AG09309 (cell line): ENCODE measurements at places on chromosomes 4 and X.

GRCh38 chr4:153790500-153790865, 1.6 kb upstream of the SFRP2 start:
- no peak for DNase-seq

DNA sequence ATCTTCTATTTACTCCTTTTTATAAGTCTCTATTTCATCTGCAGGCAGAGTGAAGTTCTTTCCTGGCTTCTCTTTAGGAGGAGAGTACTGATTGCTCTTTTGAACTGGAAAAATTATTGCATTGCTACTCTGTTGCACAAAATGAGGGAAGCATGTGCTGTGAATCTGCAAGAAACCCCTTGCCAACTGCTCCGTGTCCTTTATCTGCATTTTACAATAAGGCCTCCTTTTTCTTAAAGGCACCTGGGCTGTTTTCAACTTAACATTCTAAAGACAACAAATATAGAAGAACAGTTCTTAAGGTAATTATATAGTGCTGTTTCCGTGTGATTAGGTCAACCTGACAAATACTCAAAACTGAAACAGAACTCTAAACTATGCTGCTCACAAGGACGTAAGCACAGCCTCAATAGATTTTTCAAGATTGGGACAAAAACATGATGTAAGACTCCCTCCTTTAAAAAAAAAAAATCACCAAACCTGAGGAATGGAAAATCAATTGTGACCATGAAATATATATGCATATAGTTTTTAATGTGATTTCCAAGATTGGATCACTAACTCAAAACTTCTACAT, 716.6 kb upstream of the INTU start:
- DNase-seq = no peak

DNA sequence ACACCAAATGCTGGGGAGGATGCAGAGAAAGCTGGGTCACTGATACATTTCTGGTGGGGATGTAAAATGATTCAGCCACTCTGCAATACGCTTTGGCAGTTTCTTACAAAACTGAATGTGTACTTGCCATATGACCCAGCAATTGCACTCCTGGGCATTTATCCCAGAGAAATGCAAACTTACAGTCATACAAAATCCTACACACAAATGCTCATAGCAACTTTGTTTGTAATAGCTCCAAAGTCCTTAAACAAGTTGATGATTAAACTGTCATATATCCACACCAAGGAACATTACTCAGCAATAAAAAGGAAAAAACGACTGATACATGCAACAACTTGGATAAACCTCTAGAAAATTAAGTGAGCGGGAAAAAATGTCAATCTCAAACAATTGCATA, 12.3 kb downstream of the MID1 start:
- DNase-seq = no peak

DNA sequence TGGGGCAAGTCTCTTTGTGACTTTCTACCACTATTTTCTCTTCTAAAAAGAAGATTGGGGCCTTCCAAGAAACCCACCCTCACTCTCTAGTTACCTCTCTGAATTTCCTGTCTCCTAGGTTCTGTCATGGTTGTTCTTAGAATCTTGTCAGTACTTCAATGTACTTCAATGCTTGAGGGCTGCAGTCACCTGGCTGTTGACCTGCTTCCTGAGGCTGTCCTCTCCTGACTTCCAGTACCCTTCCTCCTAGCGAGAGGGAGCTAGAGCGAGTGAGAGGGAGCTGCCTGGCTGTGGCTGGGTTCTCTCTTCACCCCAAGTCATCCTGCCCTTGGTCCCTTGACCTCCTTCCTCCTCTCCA, 17.7 kb downstream of the CD99L2 start:
- no peak for DNase-seq

DNA sequence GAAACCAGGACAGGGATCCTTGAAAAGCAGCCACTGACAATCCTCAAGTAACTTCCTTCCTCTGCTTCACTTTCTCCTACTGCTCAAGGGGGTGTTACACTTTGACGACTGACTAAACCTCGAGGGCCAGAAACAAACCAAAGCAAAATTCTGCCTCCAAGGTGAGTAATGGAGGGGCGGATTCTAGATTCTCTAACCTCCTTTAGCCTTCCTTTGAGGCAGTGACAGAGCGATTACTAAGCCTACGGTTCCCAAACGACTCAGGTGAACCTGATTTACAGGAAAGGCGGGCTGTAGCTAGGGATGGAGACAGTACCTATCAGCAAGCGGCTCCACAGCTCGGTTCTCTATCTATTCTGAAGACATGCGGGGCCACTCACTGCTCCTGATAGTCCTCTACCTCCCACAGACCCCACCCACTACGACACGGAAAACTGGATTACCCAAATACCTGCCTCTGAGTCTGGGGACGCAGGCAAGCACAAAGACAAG, 487 bp downstream of the TBCK start:
- DNase-seq = no peak

- DNase-seq = no peak
Measured at GRCh38 chr4:2962614-2963174, 512 bp downstream of the NOP14 start.

GRCh38 chrX:150698981-150699380, 5.8 kb downstream of the MTMR1 start:
- no peak for DNase-seq

- no peak for DNase-seq
Measured at GRCh38 chr4:47349326-47349725, 114.2 kb downstream of the COMMD8 start.

DNA sequence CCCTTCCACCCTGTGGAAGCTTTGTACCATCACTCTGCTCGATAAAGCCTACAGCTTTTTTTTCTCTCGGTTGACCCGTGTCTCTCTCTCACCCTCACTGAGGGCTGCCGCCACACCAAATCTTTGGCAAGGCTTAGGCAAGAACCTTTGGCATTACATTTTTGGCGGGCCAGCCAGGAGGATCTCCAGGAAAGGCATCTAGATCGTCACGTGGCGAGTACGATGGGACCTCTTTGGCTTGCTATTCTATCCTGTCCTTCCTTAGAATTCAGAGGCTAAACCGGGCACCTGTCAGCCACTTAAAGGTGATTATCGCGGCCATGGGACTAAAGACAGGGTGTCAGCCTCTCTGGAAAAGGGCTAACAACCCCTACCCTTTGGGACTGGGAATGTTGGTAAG, 96.2 kb downstream of the UGT2B28 start:
- DNase-seq = no peak

DNA sequence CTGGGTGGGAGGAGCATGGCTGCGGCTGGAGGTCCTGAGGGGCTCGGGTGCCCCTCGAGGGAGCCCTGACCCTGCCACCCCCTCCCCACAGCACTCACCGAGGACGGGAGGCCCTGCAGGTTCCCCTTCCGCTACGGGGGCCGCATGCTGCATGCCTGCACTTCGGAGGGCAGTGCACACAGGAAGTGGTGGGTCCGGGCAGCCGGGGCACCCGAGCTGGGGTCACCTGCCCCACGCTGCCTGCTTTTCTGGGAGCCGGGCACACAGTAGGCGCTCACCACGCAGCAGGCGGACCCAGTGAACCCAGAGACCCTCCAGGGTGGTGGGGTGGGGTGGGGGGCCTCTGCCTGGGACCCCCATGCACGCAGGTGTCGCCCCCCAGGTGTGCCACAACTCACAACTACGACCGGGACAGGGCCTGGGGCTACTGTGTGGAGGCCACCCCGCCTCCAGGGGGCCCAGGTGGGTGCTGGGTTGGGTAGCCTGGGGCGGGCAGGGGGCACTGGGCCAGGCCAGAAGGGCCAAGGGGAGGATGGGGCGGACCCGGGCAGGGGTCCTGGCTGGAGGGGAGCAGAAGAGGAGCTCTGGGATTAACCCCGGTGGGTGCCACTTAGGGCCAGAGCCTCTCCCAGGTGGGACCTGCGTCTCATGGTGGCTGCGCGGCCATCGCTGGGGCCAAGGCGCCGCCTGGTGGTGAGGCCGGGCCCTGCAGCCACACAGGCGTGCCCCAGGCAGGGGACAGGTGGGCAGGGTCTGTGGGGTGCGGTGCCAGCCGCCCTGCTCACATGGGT, 1.4 kb downstream of the HGFAC start:
- no peak for DNase-seq

DNA sequence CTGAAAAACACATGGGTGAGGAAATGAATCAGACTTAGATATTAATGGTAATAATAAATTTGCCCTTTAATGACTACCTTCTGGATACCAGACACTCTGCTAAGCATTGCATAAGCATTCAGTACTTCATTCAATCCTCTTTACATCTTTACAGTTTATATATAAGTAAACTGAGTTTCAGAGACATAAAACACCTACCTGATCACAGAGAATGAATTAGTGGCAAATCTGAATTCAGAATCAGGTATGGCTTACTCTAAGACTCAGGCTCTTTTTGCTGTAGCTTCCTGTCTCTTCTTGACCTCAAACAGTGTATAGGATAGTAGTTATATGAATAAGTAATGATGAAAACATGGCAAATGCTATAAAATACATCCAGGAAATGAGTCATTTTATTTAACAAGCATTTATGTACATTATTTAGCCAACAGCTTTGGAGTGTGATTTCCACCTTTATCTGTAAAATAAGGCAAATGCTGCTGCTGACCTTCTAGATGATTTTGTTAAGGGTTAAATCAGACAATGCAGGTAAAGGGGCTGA, 83.9 kb downstream of the VEGFC start:
- no peak for DNase-seq

- no peak for DNase-seq
Measured at GRCh38 chr4:14155803-14156202, 528.3 kb upstream of the BOD1L1 start.

GRCh38 chr4:15765910-15766697, 12.0 kb upstream of the CD38 start:
- DNase-seq = no peak

DNA sequence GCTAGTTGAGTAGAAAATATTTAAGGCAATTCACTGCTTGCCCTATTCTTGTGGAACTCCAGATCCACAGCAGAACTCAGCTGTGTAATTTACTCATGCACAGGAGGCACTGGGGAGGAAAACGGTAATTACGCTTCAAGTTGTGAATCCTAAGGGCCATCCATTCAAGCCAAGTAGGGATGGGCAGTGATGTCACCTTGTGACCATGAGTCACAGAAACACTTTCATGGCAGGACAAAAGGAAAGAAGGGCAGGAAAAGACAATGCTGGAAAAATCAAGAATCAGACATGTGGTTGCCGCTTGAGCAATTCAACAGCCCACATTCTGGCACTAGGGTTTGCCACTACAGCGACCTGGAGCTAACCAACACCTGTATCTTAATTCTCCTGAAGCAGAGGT, 1.4 kb downstream of the PAQR3 start:
- DNase-seq = no peak

- DNase-seq = no peak
Measured at GRCh38 chr4:83071116-83071515, 36.1 kb downstream of the COPS4 start.

DNA sequence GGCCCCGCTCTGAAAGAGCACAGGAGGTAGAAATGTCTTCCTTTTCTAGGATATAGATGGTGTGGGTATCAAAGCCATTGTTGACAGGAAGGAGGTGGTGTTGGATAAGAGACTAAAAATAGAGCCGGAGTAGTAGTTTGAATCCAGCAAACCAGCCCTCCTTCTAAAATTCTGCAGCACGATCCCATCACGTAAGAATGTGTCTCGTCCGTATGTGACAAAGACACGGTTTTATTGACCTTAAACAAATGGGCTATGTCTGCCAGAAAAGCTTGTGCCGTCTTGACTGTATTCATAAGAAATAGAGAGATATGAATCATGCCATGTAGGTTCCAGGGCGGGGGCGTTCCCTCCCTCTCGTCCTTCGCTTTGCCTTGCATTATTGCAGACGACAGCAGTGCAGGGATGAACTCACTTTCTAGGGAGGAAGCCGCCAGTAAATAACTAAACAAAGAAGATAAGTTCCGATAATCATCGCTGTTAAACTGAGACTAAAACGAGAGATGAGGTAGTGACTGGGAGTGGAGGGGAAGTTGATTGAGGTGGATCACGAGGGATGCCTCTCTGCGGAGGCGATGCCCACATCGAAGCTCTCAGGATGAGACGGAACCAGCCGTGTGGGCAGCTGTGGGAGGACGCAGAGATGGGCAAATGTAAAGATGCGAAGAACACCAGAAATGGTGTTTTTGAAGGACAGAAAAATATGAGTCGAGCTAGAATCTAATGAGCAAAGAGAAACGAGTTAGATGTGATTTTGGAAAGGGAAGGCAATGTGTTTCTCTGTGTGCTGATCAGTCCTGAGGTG, 3.4 kb downstream of the TENM3 start:
- no peak for DNase-seq
